ENCODE measurements at places on chromosomes 12 and 14. TPM values are rescaled to one million over a fixed set of nuclear protein-coding genes. Genes with fewer than 3 reads are reported as not detected.

The SLC39A5 gene
- 0.23 TPM for total RNA-seq

The TAS2R30 gene
- total RNA-seq: 0.74 TPM

The PAX9 gene
- 0.82 TPM for total RNA-seq

The HOXC5 gene
- 5.0 TPM for total RNA-seq

The ORAI1 gene
- total RNA-seq: 36.7 TPM

The CIT gene
- 67.9 TPM for total RNA-seq

The RTL1 gene
- not detected for total RNA-seq

The SIX6 gene
- not detected for total RNA-seq

The PTCSC3 gene
- not detected for total RNA-seq

DNA sequence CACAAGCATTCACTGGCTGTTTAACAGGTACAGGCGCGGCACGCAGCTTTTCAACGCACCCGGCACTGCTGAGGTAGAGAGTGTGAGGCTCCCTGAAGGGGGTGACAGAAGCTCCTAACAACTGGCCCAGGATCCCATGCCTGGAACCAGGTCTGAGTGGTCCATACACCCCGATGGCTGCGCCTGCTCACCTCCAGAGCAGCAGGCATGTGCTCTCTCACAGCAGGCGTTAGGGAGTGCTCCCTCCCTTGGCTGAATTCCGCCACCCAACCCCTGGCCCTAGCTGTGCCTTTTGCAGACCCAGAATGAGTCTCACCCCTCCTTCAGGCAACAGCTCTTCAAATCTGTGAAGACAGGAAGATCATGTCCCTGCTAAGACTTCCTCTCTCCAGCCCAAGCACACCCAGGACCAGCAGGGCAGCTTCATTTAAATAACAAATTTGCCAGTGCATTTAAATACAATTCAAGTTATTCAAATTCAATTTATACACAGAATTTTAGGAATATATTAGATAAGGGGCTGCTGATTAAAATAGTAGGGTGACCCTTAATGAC, 86.0 kb downstream of the SETD3 start:
- no peak for DNase-seq

- no peak for DNase-seq
Measured at GRCh38 chr12:107760207-107760808, 629 bp downstream of the PRDM4 start.

GRCh38 chr12:19234981-19235871, 105.7 kb downstream of the PLEKHA5 start:
- no peak for DNase-seq

DNA sequence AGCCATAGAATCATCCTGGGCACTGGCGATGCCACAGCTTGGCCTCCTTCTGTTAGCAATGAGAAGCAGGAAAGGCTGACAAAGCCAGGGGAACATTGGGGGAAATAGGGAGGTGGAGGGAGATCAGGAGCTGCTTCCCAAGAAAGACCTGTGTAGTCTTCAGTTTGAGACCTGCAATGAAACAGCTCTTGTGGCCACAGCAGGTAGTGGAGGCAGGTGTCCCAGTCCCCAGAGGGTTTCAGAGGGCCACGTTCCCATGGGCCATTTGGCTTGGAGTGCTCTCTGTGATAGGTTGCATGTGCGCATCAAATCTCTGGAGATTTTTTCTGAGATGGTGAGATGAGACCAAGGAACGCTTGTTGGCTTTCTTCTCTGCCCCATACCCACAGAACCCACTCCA, 14.4 kb upstream of the OR6S1 start:
- no peak for DNase-seq

DNA sequence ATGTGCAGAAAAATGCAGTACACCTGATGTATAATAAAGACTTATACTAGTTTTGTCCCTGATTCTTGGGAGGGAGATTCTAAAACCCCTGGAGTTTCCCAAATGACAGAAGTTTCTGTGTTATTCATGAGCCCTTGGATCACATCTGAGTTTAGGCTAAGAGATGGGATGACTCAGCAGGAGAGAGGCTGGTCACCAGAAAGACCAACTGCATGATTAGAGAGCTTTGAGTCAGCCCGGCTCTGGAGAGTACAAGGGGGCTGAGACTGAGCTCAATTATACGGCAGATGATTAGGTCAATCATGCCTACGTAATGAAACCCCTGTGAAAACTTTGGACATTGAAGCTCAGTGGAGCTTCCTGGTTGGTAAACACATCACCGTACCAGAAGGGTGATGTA, 174.2 kb downstream of the SSPN start:
- DNase-seq: no peak

GRCh38 chr14:70801836-70802235, 7.5 kb downstream of the MAP3K9 start:
- no peak for DNase-seq

DNA sequence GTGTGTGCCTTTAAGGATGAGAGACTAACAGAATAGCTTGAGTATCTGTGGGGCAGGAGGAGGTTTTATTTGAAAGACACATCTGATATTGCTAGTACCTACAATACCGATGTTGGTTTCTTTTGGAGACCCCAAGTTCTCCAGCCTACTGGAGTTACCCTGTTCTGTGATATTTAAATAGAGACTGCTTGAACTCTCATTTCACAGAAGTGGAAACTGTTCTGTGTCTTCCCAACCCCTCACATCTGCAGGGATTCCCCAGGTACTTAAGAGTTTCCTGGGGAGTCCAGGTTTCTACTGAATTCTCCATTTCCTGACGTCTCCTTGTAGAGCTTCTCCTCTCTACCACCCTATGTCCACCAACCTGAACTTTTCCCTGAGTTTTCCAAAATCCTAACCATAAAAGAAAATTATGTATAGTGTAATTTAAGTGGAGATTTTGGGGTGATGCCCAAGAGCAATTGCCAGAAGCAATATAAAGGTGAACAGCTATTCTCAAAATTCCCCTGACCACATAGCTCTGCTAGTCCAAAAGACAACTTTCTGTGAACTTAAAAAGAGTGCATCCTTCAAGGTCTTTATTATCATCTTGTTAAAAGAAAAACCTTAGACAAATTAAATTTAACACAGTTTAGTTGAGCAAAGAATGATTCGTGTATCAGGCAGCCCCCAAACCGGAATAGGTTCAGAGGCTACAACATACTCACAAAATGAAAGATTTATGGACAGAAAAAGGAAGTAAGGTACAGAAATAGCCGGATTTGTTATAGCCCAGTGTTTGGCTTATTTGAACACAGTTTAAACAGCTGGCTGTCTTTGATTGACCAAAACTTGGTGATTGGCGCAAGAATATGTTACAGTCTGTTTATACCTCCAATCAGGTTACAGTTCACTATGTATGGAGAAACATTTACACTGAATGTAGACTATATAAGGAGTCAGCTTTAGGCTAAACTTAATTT, 373.4 kb downstream of the NUAK1 start:
- no peak for DNase-seq

- DNase-seq: no peak
Measured at GRCh38 chr12:27257104-27257843, 13.2 kb downstream of the STK38L start.

GRCh38 chr12:12620730-12621315, 9.1 kb downstream of the CREBL2 start:
- no peak for DNase-seq

All from Panc1 (cell line).